ENCODE measurements at places on chromosomes 16 and 17. TPM values are rescaled to one million over a fixed set of nuclear protein-coding genes. Genes with fewer than 3 reads are reported as not detected.
A peak's percentile ranks its signal among the peaks of the same experiment; 100 is the strongest.

KRT20 gene
- 0.21 TPM for total RNA-seq

DNA sequence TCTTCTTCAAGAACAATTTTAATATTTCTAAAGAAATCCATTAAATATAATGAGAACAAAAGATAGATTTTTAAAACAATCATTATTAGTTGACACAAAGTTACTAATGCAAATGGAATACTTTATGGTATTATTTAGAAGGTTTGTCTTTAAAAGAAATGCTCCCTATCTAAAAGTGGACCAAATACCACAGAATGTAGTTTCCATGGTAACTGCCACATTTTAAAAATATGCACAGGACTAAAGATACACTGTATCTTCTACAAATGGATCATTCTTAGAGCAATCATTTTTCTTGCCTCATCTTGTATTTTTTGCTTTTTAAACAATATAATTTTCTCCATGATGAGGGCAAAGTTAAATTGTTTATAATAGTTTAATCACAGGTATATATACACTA is 296.0 kb downstream of the CEP112 start:
- no peaks in the 10 kb centered on the region for H3K27me3 ChIP-seq
- no peak overlapping the region for H3K27ac ChIP-seq
- no peak overlapping the region for H3K4me3 ChIP-seq
- H3K4me1 ChIP-seq: no peaks in the 10 kb centered on the region
- H3K36me3 ChIP-seq: no peaks in the 10 kb centered on the region

GRCh38 chr17:39667945-39668924 is at the start of gene PNMT:
TSS of gene PNMT (plus strand) at chr17:39668453. CDS start at chr17:39668476, 23 bp downstream.
- no peak within 1 kb of the TSS for H3K27ac ChIP-seq
- H3K4me3 ChIP-seq: peak within 1 kb of the TSS; percentile 71
- H3K36me3 ChIP-seq: no peaks in the 10 kb centered on the region
- peaks cover 47% of the 10 kb centered on the region for H3K27me3 ChIP-seq
- DNase-seq: peak; percentile 83

GRCh38 chr17:1995907-1996799 is 29.0 kb downstream of the RTN4RL1 start:
- peaks cover 31% of the 10 kb centered on the region for H3K4me1 ChIP-seq
- peaks cover 30% of the 10 kb centered on the region for H3K27me3 ChIP-seq
- H3K27ac ChIP-seq: no peak overlapping the region
- no peaks in the 10 kb centered on the region for H3K36me3 ChIP-seq
- no peak overlapping the region for H3K4me3 ChIP-seq
- no peak for DNase-seq

GRCh38 chr16:10178080-10178479 is 4.1 kb downstream of the GRIN2A start:
- peaks cover 6% of the 10 kb centered on the region for H3K36me3 ChIP-seq
- H3K27me3 ChIP-seq: peaks cover 41% of the 10 kb centered on the region
- no peak overlapping the region for H3K27ac ChIP-seq
- H3K4me1 ChIP-seq: peaks cover 9% of the 10 kb centered on the region
- H3K4me3 ChIP-seq: no peak overlapping the region
- DNase-seq: no peak

Measured in WTC11 (cell line).